ENCODE measurements at places on chromosomes 6 and 20. TPM values are rescaled to one million over a fixed set of nuclear protein-coding genes. Genes with fewer than 3 reads are reported as not detected.

- H3K27me3 ChIP-seq, result no peaks in the 10 kb centered on the region
- peak; percentile 75 for DNase-seq
- peaks cover 17% of the 10 kb centered on the region for H3K4me1 ChIP-seq
- H3K27ac ChIP-seq, result no peak overlapping the region
- H3K36me3 ChIP-seq, result no peaks in the 10 kb centered on the region
- H3K4me3 ChIP-seq, result no peak overlapping the region
These were observed 16.5 kb downstream of the SMLR1 start for GRCh38 chr6:130843575-130844320.

DNA sequence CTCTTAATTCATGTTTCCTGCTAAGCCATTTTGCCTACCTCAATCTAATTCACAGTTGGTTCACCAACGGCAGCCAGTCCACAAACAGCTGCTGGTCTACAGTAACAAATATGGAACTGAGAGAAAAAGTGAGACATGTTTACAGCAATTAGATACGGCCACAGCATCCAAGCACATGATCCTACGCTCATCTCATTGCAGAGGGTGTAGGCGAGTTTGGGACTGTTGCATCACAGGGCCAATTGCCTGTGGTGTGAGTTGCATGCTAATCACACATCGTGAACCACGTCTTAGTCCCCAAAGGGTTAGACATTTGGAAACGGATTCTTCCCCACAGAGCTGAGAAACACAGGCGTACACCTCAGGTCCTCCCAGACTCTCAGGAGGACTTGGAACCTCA lies 166.9 kb downstream of the EYA2 start:
- H3K4me1 ChIP-seq, result peaks cover 5% of the 10 kb centered on the region
- no peak overlapping the region for H3K4me3 ChIP-seq
- no peak overlapping the region for H3K27ac ChIP-seq

- H3K4me1 ChIP-seq, result 0 out of 2 replicates have a peak, but pooled peaks cover 3% of the 10 kb centered on the region
- DNase-seq, result no peak
These were observed 14.4 kb upstream of the SLC17A2 start for GRCh38 chr6:25944688-25945574.

DNA sequence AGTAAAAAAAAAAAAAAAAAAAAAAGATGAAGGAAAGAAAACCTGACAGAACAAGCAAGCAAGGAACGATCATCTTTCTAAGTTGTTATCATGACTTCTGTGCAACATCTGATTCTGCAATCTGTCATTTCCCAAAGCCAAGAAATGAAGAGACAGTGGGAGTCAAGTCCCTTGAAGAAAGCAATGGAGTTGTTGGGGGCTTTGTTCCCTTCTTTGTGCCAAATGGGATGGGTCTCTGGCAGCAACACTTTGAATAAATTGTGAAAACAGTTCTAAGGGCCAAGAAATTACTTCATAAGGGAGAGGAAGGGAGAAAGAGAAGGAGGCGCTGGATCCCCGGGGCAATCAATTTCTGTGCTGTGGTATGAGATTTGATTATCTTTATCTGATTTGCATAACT lies 33.3 kb upstream of the RSPO3 start:
- DNase-seq, result no peak
- H3K4me1 ChIP-seq, result no peaks in the 10 kb centered on the region
- no peaks in the 10 kb centered on the region for H3K36me3 ChIP-seq
- H3K4me3 ChIP-seq, result no peak overlapping the region

Gene SMOC2
- not detected for total RNA-seq

DNA sequence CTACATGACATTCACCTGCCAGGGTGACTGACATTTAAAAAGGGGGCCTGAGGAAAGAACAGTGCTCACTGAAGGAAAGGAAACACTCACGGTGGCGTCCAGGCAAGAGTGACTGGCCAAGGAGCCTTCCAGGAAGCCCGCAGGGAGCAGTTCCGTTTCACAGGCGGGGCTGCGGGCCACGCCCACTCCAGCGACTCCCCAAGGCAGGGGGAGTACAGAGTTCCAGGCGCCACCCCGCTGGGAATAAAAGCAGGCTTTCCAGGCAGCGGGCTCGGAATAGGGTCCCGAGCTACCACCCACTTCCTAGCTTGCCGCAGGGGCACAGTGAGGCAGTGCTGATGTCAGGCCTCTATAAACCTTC lies 34.2 kb downstream of the PKIG start:
- no peak for DNase-seq
- H3K4me3 ChIP-seq, result no peak overlapping the region
- no peaks in the 10 kb centered on the region for H3K27me3 ChIP-seq
- H3K4me1 ChIP-seq, result peaks cover 47% of the 10 kb centered on the region
- H3K36me3 ChIP-seq, result peaks cover 38% of the 10 kb centered on the region

DNA sequence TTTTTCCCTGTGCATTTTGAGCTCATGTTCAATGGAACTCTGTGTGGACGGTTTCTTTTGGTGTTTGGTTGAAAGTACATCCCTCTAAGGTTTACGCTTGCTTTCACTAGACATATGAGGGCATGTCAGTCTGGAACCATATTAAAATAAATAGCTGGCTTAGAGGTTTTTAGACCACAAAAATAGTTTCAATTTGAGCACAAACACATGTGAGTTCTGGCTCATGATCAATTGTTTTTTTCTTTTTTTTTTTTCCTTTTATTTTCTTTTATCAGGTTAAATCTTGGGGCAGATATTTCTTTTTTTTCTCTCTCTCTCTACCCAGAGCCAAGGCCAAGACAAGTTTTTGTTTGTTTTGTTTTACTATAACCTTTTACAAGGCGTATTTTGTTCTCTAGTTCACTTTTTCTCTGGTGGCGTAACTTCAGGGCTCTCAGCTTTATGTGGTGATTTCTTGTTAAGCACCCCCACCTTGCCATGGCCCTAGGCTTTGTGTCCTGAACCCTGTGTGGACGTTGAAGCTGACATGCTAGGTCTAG lies 92.9 kb downstream of the SHLD1 start:
- H3K4me3 ChIP-seq, result no peak overlapping the region
- no peaks in the 10 kb centered on the region for H3K27me3 ChIP-seq
- no peak overlapping the region for H3K27ac ChIP-seq
- H3K4me1 ChIP-seq, result no peaks in the 10 kb centered on the region

Gene HTR1E
- total RNA-seq, result not detected

GRCh38 chr6:11196511-11197174 lies 35.8 kb downstream of the NEDD9 start:
- no peak overlapping the region for H3K4me3 ChIP-seq
- H3K27ac ChIP-seq, result no peak overlapping the region
- H3K4me1 ChIP-seq, result no peaks in the 10 kb centered on the region
- H3K36me3 ChIP-seq, result no peaks in the 10 kb centered on the region

GRCh38 chr6:147852772-147853171 lies 344.3 kb downstream of the SAMD5 start:
- H3K27me3 ChIP-seq, result no peaks in the 10 kb centered on the region
- no peak overlapping the region for H3K27ac ChIP-seq

DNA sequence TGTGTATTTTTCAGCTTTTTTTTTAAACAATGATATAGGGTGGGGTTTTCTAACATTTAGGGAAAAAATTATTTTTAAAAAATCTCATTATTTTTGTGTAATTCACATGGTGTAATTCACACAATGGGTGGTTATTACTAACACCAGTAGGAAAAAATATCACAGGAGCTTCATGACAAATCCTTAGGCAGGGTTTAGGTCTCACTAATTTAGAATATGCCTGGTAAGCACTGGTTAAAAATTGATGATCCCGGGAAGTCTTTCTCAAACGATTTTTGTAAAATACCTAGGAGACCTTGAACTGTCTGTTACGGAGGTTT lies 29.5 kb upstream of the ZNF217 start:
- no peak for DNase-seq
- no peak overlapping the region for H3K4me3 ChIP-seq
- H3K27me3 ChIP-seq, result no peaks in the 10 kb centered on the region
- no peak overlapping the region for H3K27ac ChIP-seq

DNA sequence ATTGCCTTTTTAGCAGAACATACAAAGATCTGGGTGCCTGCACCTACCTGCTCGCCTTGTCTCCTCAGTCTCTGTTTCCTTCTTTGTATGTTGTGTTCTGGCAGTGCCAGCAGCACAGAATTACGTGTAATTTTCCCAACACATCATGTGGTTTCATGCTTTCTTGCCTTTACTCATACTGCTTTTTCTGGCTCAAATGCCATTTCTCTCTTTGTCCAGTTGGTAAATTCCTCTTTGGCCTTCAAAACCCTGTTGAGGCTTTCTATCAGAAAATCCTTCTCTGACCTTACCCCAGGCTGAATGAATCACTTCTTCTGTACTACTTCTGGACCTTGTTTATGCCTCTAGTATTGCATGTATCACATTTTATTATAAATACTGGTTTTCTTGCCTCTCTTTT lies 31.8 kb downstream of the L3MBTL3 start:
- H3K4me1 ChIP-seq, result no peaks in the 10 kb centered on the region
- no peaks in the 10 kb centered on the region for H3K27me3 ChIP-seq
- H3K27ac ChIP-seq, result no peak overlapping the region
- no peak for DNase-seq

- H3K4me1 ChIP-seq, result no peaks in the 10 kb centered on the region
- no peak overlapping the region for H3K4me3 ChIP-seq
- H3K27me3 ChIP-seq, result no peaks in the 10 kb centered on the region
- no peak for DNase-seq
These were observed 242.5 kb upstream of the ZFP64 start for GRCh38 chr20:52434041-52434425.

Gene SLX4IP
- 9.7 TPM for total RNA-seq

Gene LHFPL5
- not detected for total RNA-seq

Gene HMGCLL1
- total RNA-seq, result not detected

GRCh38 chr20:59790346-59790745 lies 143.1 kb downstream of the SYCP2 start:
- DNase-seq, result no peak
- H3K4me1 ChIP-seq, result no peaks in the 10 kb centered on the region
- no peaks in the 10 kb centered on the region for H3K27me3 ChIP-seq
- no peak overlapping the region for H3K27ac ChIP-seq

DNA sequence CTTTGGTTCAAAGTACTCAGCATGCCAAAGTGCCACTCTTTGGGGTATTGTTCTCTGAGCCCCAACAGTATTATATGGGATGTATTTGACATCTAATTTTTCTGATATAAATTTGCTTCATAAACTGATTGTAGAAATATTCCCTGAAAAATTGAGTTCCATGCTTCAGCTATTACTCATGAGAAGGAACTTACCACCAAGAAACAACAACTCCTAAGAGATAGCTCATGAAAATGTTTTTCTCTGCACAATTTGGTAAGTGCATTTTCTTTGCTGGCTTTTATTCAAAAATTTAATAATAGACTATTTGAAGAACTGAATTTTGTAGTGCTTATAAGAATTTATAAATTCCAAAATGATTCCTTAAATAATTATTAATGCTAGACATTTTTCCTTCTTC lies 12.8 kb upstream of the TPD52L1 start:
- no peaks in the 10 kb centered on the region for H3K4me1 ChIP-seq
- H3K36me3 ChIP-seq, result no peaks in the 10 kb centered on the region
- H3K4me3 ChIP-seq, result no peak overlapping the region

- H3K4me1 ChIP-seq, result no peaks in the 10 kb centered on the region
- no peaks in the 10 kb centered on the region for H3K36me3 ChIP-seq
- H3K27me3 ChIP-seq, result no peaks in the 10 kb centered on the region
- no peak overlapping the region for H3K27ac ChIP-seq
- no peak overlapping the region for H3K4me3 ChIP-seq
These were observed 208.1 kb downstream of the UTRN start for GRCh38 chr6:144493035-144493910.

Gene TMEM74B
- total RNA-seq, result not detected

Gene PKIG
- 261 TPM for total RNA-seq
